ENCODE measurements at places on chromosomes 1 and 21.

DNA sequence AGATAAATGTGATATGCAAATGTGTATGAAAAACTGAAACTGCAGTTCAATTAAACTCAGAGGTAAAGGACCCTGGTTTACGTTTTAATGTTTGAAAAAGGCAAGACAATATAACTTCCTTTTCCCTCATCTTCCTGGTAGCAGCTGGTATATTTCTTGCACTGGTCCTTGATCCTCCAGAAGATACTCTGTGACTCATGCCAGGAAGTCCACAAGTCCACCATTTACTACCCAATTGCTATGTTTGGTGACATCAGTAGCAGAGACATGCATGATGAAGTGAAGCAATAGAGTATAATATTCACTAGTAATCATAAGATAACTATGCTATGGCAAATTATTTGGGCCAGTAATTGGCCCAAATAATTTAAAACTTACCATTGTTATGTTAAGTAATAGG lies 774.5 kb upstream of the NEGR1 start:
- no peak for DNase-seq

DNA sequence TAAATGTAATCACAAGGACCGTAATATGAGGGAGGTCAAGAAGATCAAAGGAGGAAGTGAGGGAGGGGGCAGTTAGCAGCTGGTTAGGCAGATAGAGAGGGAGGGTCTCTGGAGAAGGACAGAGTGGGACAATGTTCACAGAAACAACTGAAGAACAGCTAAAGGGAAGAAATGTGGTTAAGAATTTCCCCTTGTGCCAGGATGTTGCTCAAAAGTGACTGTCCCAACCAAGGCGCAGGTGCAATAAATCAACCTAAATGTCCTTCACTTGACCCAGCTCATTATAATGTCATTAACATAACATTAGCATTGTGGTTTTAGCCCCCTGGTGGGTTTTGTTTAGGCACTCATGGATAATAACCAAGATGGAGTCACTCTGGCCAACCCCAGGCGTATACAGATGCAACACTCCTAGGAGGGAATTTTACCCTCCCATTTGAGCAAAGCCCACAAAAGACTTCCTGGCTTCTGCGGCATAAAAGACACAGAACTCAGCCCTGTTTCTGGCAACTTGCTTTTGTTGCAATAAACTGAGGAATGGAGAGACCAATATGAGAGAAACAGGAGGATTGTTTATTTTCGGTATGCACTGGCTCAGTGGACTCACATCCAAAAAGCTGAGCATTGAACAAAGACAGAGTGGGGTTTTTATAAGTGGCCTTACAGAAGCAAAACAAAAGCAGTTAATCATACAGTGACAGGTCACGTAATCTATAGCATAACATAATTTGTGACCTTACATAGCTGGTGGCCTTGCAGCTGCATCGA lies 7.3 kb upstream of the CA6 start:
- DNase-seq, result no peak

DNA sequence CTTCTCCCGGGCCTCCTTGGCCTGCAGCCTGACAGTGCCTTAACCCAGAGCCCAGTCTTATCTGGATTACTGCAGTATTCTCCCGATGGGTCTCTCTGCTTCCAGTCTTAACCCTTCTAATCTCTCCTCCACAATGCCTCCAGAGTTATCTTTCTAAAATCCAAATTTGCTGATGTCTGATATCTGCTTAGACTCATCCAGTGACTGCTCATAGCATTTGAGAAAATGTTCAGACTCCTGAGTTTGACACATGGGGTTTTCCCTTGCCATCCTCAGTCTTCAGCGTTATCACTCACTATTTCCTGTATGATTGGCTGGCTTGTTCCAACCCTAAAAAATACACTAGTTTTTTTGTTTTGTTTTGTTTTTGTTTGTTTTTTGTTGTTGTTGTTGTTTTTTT lies 102.0 kb downstream of the FMN2 start:
- peak; percentile 19 for DNase-seq

DNA sequence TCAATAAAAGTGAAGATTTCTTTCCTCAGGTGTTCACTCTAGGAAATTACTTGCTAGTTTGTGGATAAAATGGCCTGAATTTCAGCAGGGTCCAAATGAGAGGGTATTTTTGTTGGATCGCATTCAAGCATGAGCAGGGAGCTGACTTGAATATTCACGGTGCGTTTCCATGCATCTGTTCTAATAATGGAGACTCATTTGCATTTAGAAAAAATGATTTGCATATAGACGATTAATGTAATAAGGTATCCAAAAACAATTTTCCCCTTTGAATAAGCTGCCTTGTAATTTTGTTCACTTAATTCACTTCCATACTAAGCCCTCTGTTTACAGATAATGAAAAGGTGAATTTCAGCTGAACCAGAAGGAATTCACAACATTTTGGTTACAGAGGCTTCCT lies 130.9 kb upstream of the AJAP1 start:
- no peak for DNase-seq

- DNase-seq, result no peak
These were observed 37.1 kb downstream of the KIAA0040 start for GRCh38 chr1:175155473-175155856.

GRCh38 chr21:44518686-44519085 lies 21.3 kb downstream of the KRTAP10-1 start:
- no peak for DNase-seq

DNA sequence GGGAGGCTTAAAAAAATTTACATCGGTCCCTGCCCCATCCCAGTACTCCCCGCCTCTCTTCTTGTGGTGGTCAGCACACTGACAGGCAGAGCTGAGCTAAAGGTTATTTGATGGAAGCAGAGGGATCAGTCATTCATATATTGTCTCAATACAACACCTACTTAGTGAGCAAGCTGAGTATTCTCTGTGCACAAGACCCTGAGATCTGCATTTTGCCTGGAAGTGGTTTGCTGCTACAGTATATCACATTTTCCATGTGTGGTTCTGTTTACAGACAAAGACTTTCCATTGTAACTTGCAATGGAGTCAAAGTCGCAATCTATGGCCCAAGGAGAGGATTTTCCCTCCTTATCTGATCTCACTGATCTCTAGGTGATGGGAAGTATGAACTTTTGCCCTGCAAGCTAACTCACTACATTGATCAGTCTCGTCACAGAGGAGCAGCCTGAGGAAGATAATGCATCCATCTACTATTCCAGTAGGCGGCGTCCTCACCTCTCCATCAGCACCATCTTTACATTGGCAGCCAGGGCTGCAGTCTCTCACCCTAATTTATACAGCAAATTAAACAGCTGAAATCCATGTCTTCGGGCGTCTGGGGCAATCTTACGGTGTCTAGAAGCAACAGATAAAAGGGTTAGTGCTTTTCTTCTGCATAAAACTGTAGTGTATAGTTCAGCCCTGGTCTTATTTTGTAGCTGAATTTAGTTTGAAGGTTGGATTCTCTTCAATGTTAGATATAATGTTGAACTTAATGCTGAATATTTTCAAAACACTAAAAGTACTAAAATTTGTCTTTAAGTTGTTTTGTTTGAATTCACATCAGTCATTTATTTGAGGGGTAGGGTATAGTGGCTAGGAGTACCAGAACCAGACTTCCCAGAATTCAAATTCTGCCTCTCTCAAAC lies 3.2 kb upstream of the TRAF5 start:
- peak; percentile 76 for DNase-seq

DNA sequence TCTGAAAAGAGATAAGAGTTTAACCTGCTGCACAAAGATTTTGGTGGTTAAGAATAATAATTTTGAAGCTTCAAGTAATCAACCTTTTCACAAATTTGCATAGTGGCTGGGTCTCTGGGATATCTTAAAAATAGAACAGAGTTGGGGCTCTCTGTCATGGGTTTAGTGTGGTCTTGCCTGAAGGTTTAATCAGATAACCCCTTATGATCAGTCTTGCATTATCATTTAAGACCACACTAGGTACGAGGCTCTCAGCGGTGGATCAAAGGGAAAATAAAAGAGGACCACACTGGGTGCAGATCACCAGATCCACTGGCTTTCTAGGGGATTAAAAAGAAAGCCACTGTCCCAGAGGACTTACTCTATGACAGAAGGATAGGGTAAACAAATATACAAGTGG lies 19.5 kb downstream of the LRRC8C start:
- no peak for DNase-seq

GRCh38 chr1:207822602-207823451 lies 71.0 kb downstream of the CD46 start:
- peak; percentile 74 for DNase-seq

DNA sequence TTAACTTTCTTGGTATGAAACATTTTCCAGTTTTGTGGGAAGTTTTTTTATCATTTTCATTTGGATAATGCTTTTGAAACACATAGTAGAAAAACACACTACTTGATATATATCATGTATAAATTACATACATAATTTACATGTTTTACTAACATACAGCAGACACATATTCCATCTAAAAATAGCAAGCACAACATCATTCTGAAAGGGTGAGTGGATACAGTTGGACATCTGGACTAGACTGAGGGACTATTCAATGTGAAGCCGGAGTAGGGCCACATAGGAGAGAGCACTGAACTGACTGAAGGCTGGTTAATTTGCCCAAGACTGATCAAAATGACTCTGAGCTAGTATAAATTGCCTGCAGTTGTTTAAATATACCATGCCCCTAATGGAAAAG lies 11.7 kb downstream of the CDKN2C start:
- peak; percentile 37 for DNase-seq

GRCh38 chr1:61092642-61093041 lies 10.3 kb downstream of the NFIA start:
- no peak for DNase-seq

GRCh38 chr1:32470991-32471694 lies 6.3 kb downstream of the ZBTB8B start:
- peak; percentile 22 for DNase-seq

DNA sequence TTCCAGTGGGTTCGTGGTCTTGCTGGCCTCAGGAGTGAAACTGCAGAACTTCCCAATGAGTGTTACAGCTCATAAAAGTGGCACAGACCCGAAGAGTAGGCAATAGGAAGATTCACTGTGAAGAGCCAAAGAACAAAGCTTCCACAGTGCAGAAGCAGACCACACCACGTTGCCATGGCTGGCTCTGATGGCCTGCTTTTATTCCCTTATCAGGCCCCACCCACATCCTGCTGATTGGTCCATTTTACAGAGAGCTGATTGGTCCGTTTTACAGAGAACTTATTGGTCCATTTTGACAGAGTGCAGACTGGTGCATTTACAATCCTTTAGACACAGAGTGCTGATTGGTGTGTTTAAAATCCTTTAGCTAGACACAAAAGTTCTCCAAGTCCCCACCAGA lies 131.4 kb upstream of the CHRM3 start:
- DNase-seq, result no peak

DNA sequence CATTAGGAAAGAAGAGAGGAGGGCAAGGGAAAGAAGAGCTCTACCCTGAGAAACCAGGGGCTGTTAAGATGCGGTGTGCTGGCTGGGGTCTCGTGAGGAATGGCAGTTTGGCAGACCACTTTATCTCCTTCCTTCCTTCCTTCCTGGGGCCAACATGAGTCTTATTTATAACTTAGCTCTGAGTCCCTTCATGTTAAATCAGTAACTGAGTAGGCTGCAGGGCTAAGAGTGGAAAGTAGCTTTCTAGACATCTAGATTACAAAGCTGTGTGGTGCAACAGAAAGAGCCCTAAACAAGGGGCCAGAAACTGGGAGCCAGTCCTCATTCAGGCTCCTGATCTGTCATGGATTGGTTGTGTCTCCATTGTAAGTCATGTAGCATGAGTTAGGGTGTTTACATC lies 135.4 kb upstream of the DUSP10 start:
- no peak for DNase-seq

DNA sequence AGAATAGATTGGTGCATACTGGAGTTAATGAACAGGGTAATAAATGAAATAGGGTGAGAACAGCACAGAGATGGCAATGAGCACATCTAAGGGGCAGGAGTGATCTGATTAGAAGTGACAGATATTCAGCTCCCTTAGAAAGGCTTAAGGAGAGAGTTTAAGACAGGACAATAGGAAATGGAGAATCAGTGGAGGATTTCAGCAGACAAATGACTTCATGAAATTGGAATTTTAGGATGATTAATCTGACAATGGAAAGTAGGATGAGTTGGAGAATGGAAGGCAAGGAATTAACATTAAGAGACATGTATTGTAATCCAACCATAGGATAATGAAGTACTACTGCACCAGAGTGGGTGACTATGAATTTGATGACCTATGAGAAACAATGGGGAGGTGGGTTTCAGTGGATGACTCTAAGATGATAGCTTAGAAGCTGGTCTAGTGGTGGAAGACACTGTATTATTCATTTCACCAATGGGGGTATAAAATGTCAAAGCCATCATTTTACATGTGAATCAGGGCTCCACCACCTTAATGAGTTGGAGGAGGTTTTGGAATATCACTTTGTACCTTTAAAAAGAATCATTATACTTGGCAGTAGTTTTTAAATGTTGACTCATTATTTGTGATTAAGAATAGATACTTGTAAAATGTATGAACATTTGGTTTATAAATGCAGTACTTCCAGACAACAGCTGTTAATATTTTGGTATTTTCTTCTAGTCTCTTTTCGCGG lies 139.1 kb downstream of the PLA2G4A start:
- peak; percentile 76 for DNase-seq

DNA sequence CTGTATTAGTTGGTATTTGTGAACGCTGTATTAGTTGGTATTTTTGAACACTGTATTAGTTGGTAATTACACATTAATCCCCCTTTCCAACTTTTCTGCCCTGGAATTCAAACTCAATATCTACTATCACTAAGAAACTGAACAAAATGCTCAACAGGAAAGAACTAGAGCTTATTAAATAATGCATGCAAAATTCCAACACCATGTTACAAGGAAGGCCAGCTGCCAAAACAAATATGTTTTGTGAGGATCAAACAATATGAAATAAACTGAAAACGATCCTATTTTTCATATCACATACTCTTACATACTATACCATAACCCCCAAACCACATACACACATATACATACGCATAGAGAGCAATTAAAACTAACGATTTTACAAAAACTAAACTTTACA lies 104.9 kb downstream of the CDC42BPA start:
- no peak for DNase-seq

GRCh38 chr1:17759114-17759513 lies 4.0 kb downstream of the ACTL8 start:
- DNase-seq, result peak; percentile 21

- no peak for DNase-seq
These were observed 55.9 kb downstream of the HNRNPR start for GRCh38 chr1:23288201-23288600.

DNA sequence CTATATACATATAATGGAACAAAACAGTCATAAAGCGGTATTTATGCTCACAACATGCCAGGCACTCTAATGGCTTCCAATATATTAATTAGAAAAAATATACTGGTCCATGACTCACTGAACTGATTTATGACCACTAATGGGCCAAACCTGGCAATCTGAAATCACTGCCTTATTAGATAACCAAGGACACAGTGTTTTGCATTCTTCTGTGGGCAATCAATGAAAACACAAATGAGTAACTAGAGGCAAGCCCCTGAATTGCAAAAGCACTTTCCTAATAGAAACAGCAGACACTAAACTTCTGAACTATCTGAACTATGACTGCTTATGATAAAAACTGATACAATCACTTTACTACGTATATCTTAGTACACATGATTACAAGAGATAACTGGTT lies 3.5 kb downstream of the GCLM start:
- DNase-seq, result peak; percentile 14
